HCT116 (cell line): ENCODE measurements at places on chromosomes 6 and 20.
A peak's percentile ranks its signal among the peaks of the same experiment; 100 is the strongest.

GRCh38 chr20:35454881-35455609, at the start of gene CEP250:
CEP250 (plus strand) TSS chr20:35455598; CDS start chr20:35462368, 6,770 bp downstream.
- DNase-seq = peak; percentile 89

DNA sequence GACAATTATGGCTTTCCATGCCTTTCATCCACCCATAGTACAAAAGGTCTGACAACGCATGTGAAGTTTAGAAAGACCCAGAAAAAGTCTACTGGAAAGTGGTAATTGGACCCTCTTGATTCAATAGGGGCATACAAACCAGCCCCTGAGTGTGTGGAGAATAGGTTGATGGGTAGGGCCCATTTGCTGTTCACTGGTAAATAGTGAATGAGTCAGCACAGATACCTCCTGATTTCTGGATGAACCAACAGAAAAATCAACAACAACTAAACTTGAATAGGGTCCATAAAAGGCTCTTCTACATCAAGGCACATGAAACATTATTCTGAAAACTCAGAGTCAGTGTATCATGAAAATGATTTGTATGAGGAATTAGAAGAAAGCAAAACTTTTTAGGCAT, 235.4 kb upstream of the SLC35B3 start:
- no peak for DNase-seq

DNA sequence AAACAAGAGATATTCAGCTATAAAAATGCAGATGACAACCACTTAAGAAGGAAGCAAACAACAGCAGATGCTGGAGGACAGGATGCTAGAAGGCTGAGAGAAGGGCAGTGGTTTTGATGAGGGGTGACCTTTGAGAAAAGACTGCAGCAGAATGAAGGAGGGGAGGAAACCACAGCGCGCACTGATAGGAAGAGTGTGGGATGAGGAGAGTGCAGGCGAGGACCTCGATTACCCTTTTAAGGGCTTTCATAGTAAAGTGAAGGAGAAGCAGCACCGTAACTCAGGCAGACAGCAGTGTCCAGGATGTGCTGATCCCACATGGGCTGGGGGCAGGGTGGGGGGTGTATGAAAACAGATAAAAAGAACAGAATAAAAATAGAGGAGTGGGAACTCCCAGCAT, 19.2 kb downstream of the ZBTB2 start:
- no peak for DNase-seq

DNA sequence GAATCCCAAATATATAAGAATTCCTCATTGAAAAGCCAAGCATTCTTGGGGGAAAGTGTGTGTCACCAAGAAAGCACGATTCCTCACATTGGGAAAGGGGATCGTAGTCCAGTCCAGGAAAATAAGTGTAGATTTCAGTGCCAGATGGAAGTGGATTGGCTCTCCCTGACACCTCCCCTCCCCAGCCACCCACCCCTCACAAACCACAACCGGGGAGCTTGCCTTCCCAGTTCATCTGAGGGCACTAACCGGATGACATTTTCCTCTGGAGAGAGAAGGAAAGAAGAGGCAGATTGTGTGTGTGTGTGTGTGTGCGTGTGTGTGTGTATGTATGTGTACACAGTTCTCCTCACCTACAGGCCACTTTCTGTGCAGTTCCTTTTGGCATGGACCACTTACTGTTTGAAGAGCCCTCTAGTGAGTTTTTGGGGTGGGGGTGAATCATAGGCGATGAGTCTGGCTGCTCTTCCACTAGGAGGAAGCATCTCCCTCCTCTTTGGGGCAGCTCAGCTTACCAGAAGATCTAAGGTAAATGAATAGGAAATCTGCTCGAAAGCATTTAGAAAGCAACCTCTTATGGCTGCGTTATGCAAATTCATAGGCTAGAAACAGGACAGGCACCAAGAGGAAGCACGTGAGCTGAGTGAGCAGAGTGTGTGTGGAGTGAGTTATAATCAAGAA, 20.8 kb downstream of the DAAM2 start:
- DNase-seq = no peak
